Myometrial cell (primary cell): ENCODE measurements at places on chromosomes 11 and 22. TPM values are rescaled to one million over a fixed set of nuclear protein-coding genes. Genes with fewer than 3 reads are reported as not detected.

The PITPNM1 gene
- total RNA-seq, result 29.2 and 30.3 TPM in 2 replicates

The KRTAP5-8 gene
- not detected in 2 replicates for total RNA-seq

The EFCAB6 gene
- 1.7 and 1.9 TPM in 2 replicates for total RNA-seq

The ZBTB16 gene
- total RNA-seq, result 10.7 and 13.6 TPM in 2 replicates

The C11orf91 gene
- total RNA-seq, result not detected in 2 replicates

The KCNQ1OT1 gene
- 0.29 and 0.35 TPM in 2 replicates for total RNA-seq

The BTG4 gene
- not detected in 2 replicates for total RNA-seq

The MFRP gene
- total RNA-seq, result not detected in 2 replicates

The GTSE1 gene
- 13.8 and 15.9 TPM in 2 replicates for total RNA-seq

The ENTHD1 gene
- not detected in 2 replicates for total RNA-seq

The PHETA2 gene
- 27.5 and 29.4 TPM in 2 replicates for total RNA-seq

The MS4A6A gene
- not detected in 2 replicates for total RNA-seq

The RAB36 gene
- 6.9 and 8.9 TPM in 2 replicates for total RNA-seq

The SCGB1A1 gene
- total RNA-seq, result not detected in 2 replicates

The SLC16A8 gene
- total RNA-seq, result 0.29 TPM in 1 of 2 replicates, not detected in the other

The OR8D4 gene
- not detected in 2 replicates for total RNA-seq

The GNAZ gene
- 0.58 and 0.71 TPM in 2 replicates for total RNA-seq

The ME3 gene
- 9.9 and 16.4 TPM in 2 replicates for total RNA-seq

The NEU3 gene
- total RNA-seq, result 6.4 and 10.4 TPM in 2 replicates

The GNG3 gene
- total RNA-seq, result not detected in 2 replicates

The PLEKHB1 gene
- not detected in 2 replicates for total RNA-seq

The YIF1A gene
- total RNA-seq, result 239 and 330 TPM in 2 replicates

The TTC38 gene
- total RNA-seq, result 28.7 and 41.2 TPM in 2 replicates

The OR10D3 gene
- not detected in 2 replicates for total RNA-seq

The PNPLA5 gene
- not detected in 2 replicates for total RNA-seq

The DDI1 gene
- total RNA-seq, result not detected in 2 replicates

The LAYN gene
- total RNA-seq, result 55.1 and 55.8 TPM in 2 replicates

The OR51B4 gene
- not detected in 2 replicates for total RNA-seq

The C22orf42 gene
- total RNA-seq, result not detected in 2 replicates

The ARAP1 gene
- total RNA-seq, result 70.7 and 106 TPM in 2 replicates

The CTSW gene
- 0.71 TPM in 1 of 2 replicates, not detected in the other for total RNA-seq

The CD3D gene
- not detected in 2 replicates for total RNA-seq

The TTLL1 gene
- 9.7 and 11.2 TPM in 2 replicates for total RNA-seq
